ENCODE measurements at places on chromosomes 1 and 21.

GRCh38 chr1:115112496-115113375 lies 23.4 kb upstream of the TSPAN2 start:
- no peak for DNase-seq

- DNase-seq, result no peak
Measured at GRCh38 chr1:117128323-117129079, 7.0 kb upstream of the TRIM45 start.

- DNase-seq, result no peak
Measured at GRCh38 chr1:72521659-72522058, 239.3 kb upstream of the NEGR1 start.

- DNase-seq, result no peak
Measured at GRCh38 chr1:203796236-203796605, 798 bp downstream of the ZBED6 start.

Data from smooth muscle cell of the brain vasculature (primary cell).